ENCODE measurements at places on chromosomes 13 and 19.
A peak's percentile ranks its signal among the peaks of the same experiment; 100 is the strongest.

GRCh38 chr19:29378543-29379080, 147.2 kb upstream of the VSTM2B start:
- DNase-seq, result no peak

GRCh38 chr19:2800506-2800905, 15.2 kb downstream of the THOP1 start:
- DNase-seq, result no peak

DNA sequence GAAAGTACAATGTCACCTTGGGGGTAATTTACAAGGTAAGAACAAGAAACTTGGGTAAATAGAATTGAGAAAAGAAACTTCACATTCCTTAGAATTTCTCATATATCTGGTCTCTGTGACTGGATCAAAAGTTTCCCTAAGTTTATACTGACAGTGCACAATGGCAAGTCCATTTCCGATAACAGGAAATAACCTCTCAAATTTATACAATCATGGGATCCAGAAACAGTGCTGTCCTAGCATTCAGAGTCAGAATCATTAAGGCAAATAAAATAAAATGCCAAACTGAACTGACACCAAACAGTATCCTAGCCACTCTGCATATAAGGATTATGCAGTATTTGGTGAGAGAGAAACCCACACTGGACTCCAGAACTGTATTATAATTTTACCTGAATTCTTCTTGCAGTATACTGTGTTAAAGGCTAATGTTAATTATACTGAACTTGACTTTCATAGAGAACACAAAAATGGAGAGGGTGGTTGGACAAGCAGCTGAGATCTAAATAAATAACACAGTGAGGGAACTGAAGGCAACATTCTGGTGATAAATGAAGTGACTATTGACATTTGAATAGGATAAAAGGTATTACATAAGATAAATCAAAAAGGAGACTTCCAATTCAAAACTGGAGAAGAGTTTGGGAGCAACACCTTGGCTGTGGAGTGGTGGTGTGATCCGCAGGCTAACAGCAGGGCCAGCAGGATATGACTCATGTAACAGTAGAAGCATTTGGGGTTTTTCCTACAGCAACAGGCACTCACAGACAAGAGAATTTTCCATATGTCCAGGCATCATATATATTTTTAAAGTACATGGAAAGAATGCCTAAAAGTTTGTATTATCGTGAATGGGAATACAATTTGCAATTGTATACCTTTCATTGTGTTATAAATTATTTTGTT, 932.5 kb upstream of the MIR17HG start:
- no peak for DNase-seq

DNA sequence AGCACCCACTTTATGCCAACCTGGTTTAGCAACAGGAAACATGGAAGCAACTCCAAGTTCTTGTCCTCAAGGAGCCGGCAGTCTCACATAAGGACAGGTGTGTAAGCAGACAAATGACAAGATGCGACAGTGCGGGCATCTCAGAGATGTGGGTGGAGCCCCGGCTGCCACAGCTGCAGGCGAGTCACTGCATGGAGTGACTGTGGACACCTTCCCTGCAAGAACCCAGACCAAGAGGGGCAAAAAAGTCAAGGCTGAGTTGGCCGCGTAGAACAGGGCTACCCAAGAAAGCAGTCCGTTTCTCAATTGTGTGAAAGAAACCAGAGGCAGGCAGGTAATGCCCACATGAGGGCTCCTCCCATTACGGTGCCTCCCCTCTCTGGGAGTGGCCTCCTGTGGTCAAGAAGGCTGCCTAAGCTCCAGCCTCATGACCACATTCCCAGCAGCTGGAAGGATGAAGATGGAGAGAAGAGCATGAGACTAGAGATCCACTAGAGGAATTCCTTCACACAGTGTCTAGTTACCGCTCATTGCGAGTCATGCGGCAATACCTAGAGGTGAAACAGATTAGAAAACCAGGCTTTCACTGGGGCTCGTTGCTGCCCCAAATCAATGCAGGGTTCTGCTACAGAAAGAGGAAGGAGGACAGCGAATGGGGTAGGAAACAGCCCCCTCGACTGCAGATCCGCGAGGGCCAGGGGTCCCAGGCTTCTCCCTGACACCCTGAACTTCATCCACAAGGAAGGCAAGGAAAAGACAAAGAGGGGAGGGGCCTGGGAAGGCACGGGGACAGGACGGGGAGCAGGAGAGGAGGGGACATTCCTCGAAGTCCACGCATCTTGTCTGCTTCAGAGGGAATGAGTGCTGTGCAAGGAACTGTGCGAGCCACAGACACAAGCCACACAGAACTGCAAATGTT, 80.2 kb downstream of the SPACA7 start:
- DNase-seq, result no peak

DNA sequence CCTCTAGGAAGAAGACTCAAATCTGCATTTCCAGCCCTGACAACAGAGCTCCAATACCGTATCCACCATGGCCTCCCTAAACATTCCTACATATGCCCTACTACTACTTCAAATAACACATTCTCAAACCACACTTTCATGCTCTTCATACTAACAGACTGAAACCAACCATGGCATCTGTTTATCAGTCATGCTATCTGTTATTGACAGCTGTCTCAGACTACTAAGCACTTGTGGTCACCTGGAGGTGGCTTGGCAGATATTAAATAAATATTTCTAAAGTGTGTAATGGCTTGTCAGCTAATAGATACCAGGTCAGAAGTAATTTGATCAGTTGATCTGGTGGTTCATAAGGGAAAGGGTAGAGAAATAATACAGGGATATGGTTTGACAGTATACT, 489.1 kb downstream of the DIAPH3 start:
- no peak for DNase-seq

DNA sequence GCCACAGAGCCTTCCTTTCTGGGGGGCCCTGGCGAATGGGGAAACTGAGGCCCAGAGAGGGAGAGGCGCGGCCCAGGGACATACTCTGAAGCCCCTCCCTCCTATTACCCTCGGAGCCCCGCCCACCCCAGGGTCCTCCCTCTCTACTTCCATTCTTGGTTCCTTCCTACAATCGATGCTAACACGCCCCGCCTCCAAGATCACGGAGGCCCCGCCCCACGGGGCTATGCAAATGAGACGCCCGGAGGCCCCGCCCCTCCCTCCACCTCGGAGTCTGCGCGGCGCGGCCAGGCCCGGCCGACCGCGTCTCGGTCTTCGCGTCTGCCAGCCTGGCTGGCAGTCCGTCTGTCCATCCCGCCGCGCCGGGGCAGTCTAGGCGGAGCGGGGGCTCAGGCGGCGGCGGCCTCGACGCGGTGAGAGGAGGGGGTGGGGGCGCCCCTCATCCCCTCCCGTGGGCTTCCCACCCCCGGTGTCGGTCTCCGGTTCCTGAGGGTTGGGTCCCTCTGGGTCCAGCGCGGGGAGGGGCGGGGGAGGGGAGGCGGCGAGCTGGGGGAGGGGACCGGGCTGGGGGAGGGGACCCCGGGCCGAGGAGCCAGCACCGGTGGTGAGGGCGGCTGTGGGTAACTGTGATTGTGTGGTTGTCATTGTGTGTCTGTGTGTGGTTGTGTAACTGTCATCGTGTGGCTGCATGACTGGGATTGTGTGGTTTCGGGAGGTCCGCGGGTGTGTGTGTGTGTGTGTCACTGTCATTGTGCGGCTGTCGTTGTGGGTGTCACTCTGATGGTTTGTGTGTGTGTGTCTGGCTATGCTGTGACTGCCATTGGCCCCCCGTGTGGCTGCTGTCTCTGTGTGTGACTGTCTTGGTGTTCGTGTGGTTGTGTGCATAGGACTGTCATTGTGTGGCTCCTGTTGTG, at the start of gene PLPPR2:
PLPPR2 (plus strand) TSS at position 273 of the 914 bp plus-strand sequence. CDS start 2,242 bp downstream, outside the sequence.
- DNase-seq, result peak; percentile 94

All from Ammon's horn (tissue), 1 donor.